ENCODE measurements at places on chromosomes 6 and 20.

DNA sequence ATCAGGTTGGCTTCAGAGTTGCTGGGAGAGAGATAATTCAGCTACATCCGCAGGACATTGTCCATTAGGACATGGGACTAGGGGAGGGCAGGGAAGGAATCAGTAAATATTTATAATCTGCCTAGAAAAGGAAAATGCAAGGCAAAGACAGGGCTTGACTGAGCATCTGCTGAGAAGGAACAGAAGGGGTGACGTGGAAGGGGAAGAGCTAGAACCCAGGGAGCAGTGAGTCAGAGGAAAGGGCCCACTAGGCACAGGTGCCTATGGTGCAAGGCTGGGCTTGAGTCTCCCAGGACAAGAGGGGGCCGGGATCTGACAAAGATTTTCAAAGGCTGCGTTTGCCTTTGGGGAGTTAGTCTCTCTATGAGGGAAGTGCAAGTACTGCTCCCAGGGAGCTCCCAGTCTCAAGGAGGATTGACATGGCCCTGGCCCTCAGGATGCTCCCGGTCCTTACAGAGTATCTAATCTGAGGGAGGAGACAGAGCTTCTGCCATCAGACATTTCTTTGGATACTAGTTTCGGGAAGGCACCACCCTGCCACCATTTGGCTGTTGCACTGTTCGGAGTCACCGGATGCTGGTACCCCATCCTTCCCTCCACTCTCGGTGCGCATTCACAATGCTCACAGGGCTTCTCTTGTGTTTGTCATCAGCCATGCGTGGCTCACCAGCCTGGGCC is 21.9 kb downstream of the VEGFA start:
- DNase-seq, result no peak

GRCh38 chr6:144123836-144124235 is 26.5 kb upstream of the STX11 start:
- no peak for DNase-seq

GRCh38 chr20:37777012-37777950 is 83.5 kb downstream of the CTNNBL1 start:
- DNase-seq, result no peak

GRCh38 chr20:10185741-10186558 is 32.7 kb upstream of the SNAP25 start:
- no peak for DNase-seq

DNA sequence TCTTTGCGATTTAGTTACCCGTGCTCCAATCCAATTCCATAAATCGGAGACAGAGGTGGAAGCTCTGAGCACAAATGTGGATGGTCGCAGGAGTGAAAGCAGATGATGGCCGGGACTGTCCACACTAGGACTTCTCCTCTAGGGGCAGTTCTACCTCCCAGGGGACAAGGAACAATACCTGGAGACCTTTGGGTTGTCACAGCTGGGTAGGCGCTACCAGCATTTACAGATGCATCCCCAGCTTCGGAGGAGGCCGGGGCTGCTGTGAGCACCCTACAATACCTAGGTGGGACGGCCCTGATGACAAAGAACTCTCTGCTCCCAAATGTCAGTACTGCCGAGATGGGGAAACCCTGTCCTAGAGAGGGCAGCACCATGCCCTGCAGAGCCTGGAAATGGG is 195.9 kb upstream of the CDH4 start:
- no peak for DNase-seq

- DNase-seq, result peak; percentile 22
These were observed 238.1 kb downstream of the RNGTT start for GRCh38 chr6:88725111-88725975.

Measured in activated CD4-positive, alpha-beta T cell treated with anti-CD3 and anti-CD28 coated beads for 48 hours (primary cell).